ENCODE measurements at places on chromosomes 6 and 20. TPM values are rescaled to one million over a fixed set of nuclear protein-coding genes. Genes with fewer than 3 reads are reported as not detected.

Gene SEL1L2
- not detected for total RNA-seq

Gene CGA
- not detected for total RNA-seq

Gene OR12D3
- total RNA-seq: not detected

Gene SMOC2
- total RNA-seq: not detected

Gene SLC2A10
- total RNA-seq: 90.1 TPM

Gene C6orf52
- total RNA-seq: 0.50 TPM

Gene HDGFL1
- not detected for total RNA-seq

Gene SLC12A5
- 0.17 TPM for total RNA-seq

Gene SYCP2L
- total RNA-seq: not detected

Gene LY6G6D
- total RNA-seq: not detected

Gene OOEP
- not detected for total RNA-seq

Gene SLC22A23
- 4.7 TPM for total RNA-seq

Gene LHFPL5
- total RNA-seq: not detected

Gene CLVS2
- total RNA-seq: under 0.01 TPM

Gene C6orf15
- not detected for total RNA-seq

Gene HLA-DQB1
- total RNA-seq: not detected

Gene EPB41L1
- total RNA-seq: 28.9 TPM

Gene ATP6V1G2
- 5.7 TPM for total RNA-seq
